Stimulated activated CD4-positive, alpha-beta T cell treated with anti-CD3 and anti-CD28 coated beads, Interleukin-12 subunit alpha, Interleukin-12 subunit beta, amount 100 ng/mL, for 48 hours (primary cell): ENCODE measurements at places on chromosomes 3 and 15.

- no peak for DNase-seq
These were observed 24.8 kb upstream of the SLMAP start for GRCh38 chr3:57731311-57731710.

GRCh38 chr3:155890671-155891190, 20.3 kb downstream of the GMPS start:
- no peak for DNase-seq

DNA sequence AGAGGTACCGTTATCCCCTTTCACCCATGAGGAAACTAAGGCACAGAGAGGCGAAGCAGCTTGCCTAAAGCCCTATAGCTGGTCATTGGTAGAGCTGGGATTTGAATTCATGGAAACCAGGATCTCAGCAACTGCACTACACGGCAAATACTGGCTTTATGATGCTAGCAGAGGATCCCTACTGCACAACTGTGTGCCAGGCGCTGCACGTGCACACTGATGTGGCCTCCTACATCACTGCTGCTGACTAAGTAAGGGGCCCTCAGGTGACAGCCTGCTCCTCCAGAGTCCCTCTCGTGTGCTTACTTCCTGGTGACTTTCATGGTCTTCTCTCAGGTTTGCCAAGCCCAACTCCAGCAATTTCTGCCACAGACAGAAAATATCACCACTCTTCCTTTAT, 3.4 kb upstream of the POLG start:
- no peak for DNase-seq

DNA sequence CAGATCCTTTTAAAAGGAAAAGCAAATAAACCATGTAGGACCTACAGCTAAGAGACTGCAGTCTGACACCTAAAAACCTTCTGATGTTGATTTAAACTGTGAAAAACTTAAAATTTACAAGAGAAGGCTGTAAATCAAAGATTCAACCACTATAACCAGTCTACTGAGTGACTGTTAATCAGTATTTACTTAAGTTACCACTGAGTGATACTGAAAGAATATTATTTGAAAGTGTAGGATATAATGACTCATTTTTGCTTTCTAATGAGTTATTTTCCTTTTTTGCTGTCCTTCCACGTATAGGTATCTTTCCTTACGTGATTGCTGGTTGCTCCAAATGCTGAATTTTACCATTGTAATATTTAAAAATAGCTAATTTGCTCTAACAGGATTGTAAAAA, 44.6 kb downstream of the RFX7 start:
- DNase-seq, result no peak

GRCh38 chr3:189171707-189172106, at the start of gene TPRG1:
TPRG1 (plus strand) TSS chr3:189171971; CDS start chr3:189207385, 35,414 bp downstream.
- DNase-seq, result no peak

DNA sequence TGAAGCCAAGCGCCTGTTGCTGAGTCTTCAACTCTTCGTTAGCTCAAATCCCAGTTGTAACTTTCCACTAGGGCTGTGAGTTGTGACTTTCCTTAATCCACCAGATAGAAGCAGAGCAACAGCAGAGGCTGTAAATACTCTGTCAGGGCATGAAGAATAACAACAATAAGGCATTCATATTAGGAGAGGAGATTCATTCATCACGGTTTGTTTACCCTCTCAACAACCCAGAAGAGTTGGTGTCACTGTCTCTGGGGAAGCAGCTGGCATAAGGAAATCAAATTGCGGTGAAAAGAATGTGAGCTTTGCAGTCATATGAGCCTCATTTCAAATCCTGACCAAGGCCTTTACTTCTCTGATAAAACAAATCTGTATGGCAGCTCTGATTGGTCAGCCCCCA, 184.8 kb downstream of the SHQ1 start:
- no peak for DNase-seq

GRCh38 chr3:68997887-68998286, 15.6 kb downstream of the EOGT start:
- no peak for DNase-seq
